ENCODE measurements at places on chromosomes 16 and 17.

DNA sequence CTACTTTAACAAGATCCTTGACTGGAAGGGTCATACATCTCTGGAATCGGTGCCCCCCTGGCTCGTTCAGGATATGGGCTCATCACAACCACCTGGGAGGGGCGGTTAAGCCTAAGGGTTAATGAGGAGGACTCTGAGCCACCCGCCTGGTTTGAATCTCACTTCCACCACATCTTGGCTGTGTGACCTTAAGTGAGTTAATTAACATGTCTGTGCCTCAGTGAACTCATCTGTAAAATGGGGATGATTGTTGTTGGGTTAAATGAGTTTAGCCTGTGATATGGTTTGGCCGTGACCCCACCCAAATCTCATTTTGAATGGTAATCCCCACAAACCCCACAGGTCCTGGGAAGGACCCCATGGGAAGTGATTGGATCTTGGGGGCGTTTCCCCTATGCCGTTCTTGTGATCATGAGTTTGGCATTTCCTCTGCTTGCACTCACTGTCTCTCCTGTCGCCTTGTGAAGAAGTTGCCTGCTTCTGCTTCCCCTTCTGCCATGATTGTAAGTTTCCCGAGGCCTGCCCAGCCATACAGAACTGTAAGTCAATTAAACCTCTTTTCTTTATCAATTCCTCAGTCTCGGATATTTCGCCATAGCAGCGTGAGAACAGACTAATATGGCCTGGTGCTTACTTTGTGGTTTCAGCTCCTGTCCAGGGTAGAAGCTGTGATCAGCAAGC, 214.0 kb upstream of the CIBAR2 start:
- DNase-seq: no peak

DNA sequence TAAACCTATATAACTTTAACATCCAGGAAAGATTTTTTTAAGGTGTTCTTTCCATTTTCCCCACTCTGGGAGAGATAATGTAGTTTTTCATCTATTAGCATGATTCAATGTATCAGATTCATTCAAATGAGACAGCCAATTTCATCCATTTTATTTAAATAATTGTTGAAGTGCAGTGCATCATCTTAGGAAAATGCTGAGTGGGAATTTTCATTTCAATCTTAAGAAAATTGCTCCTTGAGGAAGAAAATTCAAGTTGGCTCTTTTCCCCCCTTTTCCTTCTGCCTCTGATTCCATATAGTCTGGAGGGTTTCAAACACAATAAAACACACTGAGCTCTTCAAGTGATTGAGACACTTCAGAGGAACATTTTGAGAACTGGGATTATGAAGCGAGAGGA, 3.4 kb upstream of the KCNJ16 start:
- DNase-seq: no peak

GRCh38 chr17:63621229-63621683, 961 bp upstream of the MAP3K3 start:
- no peak for DNase-seq

DNA sequence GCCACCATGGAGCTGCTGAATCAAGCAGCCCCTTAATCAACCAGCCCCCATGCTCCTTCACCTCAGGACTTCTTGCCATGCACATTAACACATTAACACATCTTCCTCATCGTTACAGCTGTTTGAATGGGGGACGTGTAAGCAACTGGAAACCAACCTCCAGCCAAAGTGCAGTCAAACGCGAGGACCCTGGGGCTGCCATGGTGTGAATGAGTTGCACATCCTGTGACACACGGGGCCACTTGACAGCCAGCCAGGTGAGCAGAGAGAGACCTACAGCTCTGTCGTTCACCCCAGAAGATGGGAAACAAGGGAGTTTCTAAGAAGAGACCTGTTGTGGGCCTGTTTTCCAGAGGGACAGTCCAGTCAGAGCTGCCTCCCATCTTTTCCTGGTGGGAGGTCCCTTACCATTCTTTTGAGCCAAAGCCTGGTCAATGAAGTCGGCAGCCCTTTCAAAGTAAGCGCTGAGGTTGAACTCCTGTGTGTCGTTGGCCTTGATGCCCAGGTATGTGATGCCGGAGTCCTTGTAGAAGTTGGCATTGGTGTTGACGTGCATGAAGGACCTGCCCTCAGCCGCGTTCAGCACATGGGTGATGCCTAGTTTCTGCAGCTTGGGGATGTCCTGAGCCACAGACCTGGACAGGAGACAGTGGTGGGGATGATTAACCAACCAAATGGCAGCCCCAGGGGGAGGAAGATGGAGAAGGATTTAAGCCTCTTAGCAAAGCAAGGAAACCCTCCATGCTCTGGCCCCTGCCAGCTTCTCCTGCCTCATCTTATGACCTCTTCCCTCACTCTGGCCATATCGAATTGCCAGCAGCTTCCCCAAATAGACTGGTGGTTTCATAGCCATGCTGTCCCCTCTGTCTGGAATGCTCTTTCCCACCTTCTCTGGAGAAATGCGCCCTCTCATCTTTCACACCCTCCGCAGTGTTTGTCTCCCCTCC, 4.2 kb downstream of the DUSP3 start:
- no peak for DNase-seq

GRCh38 chr17:75067856-75068255, 19.9 kb upstream of the SLC16A5 start:
- peak; percentile 50 for DNase-seq

DNA sequence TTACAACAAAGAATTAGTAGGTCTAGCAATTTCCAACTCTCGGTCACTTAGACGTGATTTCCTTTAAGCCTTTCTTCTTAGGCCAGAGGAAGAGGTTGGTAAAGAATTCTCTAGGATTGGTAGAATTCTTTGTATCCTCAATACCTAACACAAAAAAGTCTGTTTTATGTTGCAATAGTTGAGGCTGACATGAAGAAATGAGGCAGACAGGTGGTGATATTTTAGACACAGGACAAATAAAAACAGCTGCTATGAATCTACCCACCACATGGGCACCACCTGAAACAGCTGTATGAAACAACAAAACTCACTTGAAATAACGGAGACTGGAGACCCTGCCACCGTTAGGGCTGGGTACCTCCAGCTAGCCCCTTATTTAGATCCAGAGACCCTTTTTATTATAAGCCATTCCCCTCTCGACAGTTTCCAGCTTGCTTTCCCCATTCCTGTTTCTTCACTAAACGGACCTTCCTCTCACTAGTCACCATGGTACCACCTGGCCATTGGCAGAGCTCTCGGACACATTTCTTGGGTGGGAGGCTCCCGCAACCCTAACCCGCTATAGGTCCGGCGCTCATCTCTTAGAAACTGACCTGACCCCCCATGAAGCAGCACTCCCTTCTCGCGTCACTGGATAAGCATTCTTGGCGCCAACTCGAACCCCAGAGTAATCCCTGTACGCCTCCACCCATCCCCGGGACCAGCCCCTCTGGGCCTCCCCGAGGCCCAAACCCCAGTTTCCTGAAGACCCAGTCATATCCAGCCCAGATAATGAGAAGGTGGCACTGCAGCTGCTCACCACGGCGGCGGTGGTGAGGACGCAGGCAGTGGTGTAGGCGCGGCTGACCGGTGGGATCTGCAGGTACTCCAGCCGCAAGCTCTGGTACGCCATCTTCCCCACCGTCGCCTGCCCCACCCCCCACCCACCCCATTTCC, at the start of gene DERL2:
Gene DERL2, minus strand, starts transcription at position 909 of the 936 bp plus-strand sequence. Its CDS starts 17 bp downstream, at position 892.
- DNase-seq: no peak

DNA sequence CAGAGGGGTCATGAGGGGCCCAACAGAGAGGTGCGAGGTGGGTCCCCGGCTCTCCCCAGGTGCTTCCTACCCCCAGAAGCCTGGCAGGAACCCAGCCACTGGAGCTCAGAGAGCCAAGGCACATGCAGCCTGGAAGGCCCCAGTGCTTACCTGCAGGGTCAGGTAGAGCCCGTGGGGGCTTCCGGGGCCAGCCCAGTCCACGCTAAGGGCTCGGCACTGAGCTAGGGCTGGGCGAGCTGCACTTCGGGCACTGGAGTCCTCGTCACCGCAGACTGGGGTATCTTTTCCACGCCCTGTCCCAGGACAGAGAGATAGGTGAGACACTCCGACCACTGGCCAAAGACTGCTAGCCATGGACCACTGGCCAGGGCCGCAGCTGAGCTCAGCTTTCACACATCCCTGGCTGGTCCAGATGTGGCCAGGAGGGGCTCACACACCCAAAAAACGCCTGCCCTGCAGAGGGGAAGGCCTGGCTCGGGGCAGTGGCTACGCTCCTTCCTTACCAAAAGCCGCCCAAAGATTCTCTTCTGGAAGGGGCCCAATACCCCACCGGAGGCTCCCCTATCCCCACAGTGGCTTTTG, 7.4 kb downstream of the KIFC3 start:
- DNase-seq: no peak

DNA sequence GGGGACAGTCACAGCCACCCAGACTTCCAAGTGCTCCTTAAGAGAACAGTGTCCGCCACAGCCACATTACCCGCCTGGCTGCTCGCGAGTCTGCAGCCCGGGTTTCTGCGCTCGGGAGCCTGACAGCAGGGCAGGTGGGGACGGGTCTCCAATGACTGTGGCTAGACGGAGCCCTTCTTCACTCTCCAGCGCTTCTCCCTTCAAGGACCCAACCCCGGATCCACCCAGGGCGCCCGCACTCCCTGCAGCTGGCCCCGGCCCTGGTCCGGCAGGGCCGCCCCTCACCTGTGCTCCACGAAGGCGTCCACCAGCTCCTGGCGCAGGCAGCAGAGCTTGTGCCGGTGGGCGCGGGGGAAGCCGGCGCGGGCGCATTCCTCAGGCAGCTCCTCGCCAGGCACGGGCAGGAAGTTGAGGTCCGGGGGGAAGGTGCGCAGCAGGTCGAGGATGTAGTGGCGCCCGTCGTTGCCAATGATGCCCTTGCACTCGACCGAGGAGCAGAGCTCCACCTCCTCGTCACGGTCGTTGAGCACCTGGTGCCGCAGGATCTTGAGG, 13.9 kb downstream of the CLUH start:
- DNase-seq: no peak

Measured in CD4-positive, alpha-beta T cell treated with Interleukin-17A for 4 hours (primary cell).